Spleen (tissue), 13 donors: ENCODE measurements at places on chromosomes 1 and 21. TPM values are rescaled to one million over a fixed set of nuclear protein-coding genes. Genes with fewer than 3 reads are reported as not detected.

DNA sequence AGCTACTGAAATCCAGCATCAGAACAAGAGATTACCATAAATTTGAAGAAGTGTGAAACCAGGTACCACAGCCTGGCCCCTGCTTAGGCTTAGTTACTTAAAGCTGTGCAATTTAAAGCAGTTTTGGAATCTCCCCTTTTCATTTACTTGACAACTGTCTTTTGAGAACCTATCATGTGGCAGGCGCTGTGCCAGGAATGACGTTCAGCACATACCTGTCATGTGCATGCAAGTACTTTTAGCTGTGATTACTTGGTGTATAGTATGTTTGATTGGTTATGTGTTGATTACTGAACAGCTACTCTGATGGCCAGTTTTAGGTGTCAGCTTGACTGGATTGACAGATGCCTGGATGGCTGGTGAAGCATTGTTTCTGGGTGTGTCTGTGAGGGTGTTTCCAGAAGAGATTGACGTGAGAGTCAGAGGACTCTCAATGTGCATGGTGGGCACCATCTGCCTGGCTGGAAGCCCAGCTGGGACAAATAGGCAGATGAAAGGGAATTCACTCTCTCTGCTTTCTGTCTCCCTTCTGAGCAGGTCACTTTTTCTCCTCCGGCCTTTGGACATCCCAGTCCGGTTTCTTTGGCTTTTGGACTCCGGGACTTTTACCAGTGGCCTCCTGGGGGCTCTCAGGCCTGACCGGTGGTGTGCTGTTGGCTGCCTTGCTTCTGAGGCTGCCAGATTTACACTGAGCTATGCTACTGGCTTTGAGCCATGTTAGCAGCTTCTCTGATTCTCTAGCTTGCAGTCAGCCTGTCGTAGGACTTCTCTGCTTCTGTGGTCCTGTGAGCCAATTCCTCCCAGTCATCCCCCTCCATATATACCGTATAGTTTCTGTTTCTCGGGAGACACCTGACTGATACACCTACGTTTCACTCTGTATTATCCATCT lies 178.0 kb downstream of the RYR2 start:
- no peak for DNase-seq

GRCh38 chr1:19010503-19010902 lies 54.0 kb upstream of the IFFO2 start:
- no peak for DNase-seq

Gene CRYZL1
- 25.9 TPM for polyA plus RNA-seq

- no peak for DNase-seq
These were observed 10.0 kb downstream of the FAM163A start for GRCh38 chr1:179753061-179753460.

DNA sequence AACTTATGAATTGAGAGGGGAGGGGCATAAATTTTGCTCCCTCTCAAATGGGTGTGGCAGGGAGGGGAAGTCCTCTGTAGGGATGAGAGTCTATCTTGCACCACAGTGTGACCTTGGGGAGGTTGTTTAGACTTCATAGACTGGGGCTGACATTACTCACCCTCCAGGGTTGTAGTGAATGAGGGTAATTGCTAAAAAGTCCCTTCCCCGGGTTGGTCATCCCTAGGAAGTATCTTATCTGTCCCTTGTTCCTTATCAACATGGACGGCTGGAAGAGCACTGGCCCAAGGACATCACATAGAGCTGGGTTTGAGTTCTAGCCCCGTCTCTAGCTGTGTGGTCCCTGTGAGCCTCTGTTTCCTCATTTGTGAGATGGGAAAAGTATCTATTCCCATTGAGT lies 52.4 kb upstream of the SLC2A1 start:
- DNase-seq = no peak
